ENCODE measurements at places on chromosomes 1 and 21.

- no peak for DNase-seq
Observed at GRCh38 chr1:31029026-31029425, 36.5 kb downstream of the PUM1 start.

DNA sequence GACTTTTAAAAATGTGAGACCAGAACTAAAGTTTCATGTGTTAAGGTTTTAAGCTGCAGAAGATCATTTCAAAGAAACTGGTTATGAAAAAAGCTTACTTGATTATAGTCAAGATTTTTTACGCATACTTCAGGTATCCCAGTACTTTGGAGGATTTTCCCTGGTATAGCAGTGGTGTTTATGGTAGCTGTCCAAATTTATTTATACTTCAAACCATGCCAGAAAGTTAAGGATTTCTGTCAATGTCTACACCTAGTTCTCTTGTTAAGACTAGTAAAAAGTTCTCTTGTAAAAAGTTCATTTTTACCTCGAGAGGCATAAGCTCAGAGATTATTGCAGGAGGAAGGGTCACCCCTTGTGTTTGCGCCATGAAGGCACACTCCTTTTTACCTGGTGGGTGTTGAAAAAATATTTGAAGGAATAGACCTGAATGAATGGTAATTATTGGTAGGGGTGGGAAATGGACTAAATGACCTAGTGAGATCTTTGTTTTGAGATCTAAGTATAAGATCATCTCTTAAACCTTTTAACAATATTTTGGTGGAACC, 2.8 kb downstream of the DYRK1A start:
- no peak for DNase-seq

DNA sequence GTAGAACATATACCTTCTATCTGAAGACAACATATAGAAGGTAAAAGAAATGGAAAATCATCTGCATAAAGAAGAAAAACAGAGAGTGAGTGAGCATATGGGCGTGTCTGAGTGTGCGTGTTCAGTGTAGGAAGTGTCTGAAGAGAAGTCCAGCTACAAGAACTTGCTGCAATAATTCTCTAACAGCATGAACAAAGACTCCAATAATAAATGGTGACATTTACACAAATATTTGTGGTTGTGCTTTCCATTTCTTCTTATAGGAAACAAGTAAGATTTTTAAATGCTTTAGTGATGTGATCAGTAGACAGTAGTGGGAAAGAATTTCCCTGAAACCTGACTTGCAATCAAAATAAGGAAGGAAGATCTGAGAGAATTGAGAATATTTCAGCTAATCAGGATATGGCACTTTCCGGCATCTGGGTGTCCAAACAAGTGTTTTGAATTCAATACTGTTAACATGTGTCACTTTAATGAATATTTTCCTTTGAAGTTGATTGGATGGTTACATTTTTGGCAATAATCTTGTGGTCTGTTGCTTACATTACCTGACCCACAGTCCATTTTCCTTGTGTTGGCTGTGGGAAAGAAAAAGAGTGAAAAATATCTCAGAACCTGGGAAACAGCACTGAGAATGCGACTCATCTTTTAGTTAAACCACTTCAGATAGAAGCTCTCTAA, 154.0 kb downstream of the TGFB2 start:
- DNase-seq = no peak

- DNase-seq = no peak
Observed at GRCh38 chr21:29637553-29637952, 302.2 kb downstream of the GRIK1 start.

DNA sequence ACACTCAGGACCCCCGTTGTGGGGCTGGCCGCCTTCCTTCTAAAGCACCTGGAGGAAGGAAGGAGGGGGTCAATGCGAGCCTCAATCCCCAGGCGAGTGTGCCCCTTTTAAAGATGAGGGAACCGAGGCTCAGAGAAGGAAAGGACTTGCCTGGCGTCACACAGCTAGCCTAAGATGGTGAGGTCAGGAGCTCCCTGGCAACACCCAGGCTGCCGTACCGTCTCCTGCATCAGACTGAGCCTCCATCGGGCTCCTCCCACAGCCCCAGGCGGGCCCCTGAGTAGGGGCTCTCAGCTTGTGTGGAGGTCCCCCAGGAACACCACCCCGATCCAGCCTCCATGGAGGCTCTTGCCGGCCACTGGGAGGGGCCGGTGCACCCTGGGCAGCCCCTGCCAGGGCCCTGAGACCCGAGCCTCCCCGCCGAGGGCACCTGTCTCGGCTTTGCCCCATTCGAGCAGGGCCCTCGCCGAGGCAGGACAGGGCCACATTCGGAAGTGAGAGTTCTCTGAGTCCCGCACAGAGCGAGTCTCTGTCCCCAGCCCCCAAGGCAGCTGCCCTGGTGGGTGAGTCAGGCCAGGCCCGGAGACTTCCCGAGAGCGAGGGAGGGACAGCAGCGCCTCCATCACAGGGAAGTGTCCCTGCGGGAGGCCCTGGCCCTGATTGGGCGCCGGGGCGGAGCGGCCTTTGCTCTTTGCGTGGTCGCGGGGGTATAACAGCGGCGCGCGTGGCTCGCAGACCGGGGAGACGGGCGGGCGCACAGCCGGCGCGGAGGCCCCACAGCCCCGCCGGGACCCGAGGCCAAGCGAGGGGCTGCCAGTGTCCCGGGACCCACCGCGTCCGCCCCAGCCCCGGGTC, at the start of gene AIRE:
TSS of gene AIRE (plus strand) at position 739 of the 855 bp plus-strand sequence. CDS start 131 bp downstream, outside the sequence.
- DNase-seq = no peak

GRCh38 chr21:18411565-18411964, 8.0 kb upstream of the TMPRSS15 start:
- no peak for DNase-seq

DNA sequence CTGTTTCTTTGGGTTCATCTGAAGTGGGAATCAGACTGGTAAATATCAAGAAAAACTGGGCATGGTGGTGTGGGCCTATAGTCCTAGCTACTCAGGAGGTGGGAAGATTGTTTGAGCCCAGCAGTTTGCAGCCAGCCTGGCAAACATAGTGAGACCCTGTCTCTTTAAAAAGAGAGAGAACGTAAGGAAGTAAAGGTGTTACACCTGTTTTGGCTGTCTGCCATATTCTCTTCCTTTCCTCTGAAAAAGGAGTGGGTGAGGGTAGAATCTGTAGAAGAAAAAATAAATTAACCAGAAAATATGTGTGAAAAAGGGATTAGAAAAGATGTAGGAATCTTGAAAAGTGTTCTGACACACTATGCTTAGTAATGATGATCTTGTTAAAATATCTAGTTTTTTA, 20.0 kb downstream of the AHCYL1 start:
- DNase-seq = no peak

GRCh38 chr1:168582688-168583336, 6.4 kb downstream of the XCL1 start:
- DNase-seq = no peak

GRCh38 chr1:193614817-193615216, 428.4 kb upstream of the B3GALT2 start:
- no peak for DNase-seq

DNA sequence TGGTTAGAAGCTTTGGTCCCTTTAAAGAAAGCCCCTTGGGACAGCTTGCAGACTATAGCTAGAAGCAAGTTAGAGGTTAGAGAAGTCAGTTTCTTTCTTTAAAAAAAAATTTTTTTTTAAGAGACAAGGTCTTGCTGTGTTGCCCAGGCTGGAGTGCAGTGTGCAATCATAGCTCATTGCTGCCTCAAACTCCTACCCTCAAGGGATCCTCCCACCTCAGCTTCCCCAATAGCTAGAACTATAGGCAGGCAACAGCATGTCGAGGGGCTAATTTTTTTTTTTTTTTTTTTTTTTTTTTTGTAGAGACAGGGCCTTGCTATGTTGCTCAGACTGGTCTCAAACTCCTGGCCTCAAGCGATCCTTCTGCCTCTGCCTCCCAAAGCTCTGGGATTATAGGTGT, 44.2 kb upstream of the ZNF326 start:
- no peak for DNase-seq

GRCh38 chr1:55070293-55071164, 31.2 kb downstream of the PCSK9 start:
- no peak for DNase-seq

- DNase-seq = no peak
Observed at GRCh38 chr1:215719552-215719951, 152.4 kb downstream of the KCTD3 start.

GRCh38 chr1:37949524-37950152, 2.8 kb upstream of the INPP5B start:
- no peak for DNase-seq

DNA sequence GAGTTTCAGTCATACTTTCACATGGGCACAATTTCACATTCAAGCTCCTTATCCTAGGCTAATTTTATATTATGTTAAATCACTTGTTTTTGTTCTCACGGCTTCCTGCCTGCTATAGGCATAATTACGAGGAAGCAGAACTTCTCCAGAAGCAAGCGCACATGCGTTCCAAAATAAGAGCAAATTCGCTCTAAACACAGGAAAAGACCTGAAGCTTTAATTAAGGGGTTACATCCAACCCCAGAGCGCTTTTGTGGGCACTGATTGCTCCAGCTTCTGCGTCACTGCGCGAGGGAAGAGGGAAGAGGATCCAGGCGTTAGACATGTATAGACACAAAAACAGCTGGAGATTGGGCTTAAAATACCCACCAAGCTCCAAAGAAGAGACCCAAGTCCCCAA, at the start of gene CORT:
TSS of gene CORT (plus strand) at position 281 of the 400 bp plus-strand sequence. CDS start 193 bp downstream, outside the sequence.
- DNase-seq = no peak

DNA sequence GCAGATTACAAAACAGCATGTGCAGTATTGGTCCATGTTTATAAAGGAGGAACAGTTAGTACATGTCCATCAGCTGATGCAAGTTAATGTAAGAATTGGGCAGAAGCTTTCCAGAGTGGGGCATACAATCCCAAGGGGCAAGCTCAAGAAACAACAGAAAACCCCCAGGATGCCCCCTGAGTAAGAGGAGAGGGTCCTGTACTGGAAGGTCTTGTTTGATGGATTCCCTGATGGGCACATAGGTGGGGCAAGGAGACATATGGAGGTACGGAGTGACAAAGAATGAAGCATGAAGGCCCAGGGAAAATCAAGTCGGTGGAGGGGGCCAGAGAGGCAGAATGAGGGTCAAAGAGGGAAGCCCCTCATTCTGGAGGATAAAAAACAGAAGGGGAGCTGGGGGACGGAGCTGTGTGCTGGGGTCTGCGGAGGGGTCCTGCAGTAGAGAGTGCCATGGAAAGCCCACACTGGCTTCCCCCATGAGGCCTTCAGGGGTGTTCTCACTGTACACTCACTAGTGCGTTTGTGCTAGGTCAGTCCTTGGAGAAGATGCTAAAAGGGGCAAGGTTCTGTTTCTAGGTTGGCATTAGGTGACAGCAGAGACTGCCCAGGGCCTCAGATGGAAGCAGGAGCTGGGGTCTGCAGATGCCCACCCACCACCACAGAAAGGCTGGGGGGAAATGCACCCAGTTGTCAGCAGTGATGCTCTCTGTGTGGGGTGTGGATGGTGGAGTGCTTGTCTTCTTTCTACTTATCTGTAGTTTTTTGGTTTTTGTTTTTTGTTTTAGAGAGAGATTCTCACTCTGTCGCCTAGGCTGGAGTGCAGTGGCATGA, 12.5 kb upstream of the MATN1 start:
- no peak for DNase-seq

DNA sequence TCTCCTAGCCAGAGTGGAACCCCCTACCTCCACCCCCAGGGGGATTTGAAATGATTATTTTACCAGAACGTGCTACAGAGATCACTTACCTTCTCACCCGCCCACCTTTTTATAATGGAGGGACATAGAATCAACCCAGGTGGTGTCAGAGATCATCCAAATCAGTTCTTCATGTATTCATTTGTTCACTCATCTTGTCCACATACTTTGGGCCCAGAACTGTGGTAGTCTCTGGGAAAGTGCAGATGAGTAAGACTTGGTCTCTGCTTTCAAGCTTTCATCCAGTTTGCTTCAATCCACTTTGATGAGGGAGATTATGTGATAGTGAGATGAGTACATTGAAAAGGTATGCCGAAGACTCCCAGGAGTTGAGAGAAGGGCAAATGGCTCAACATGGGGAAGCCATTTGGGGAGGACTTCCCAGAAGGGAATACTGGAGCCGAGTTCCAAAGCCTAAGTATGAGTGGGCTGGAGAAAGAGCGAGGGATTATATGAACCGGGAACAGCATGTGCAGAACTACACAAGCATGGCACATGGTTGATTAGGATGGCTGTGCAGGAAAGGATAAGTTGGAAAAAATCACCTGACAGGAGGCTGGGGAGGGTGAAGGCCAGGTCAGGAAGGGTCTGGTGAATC, 1.9 kb downstream of the FGGY start:
- DNase-seq = no peak

- DNase-seq = no peak
Observed at GRCh38 chr1:223199094-223199647, 56.1 kb upstream of the TLR5 start.

DNA sequence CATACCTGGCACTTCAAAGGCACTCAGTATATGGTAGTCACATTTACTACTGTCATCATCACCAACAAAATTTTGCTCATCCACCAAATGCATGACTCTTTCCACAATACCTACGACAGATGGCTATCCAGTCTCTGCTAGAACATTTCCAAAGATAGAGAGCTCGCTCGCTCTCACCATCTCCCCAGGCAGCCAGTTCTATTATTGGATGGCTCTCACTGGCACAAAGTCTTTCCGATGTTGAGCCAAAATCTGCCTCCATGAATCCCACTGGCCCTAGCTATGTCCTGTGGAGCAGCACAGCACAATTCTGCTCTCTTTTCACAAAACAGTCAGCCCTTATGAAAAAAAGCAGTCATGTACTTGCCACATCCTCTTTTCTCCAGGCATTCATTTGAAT, 102.1 kb downstream of the DAB1 start:
- no peak for DNase-seq
